ENCODE measurements at places on chromosomes 16 and 17. TPM values are rescaled to one million over a fixed set of nuclear protein-coding genes. Genes with fewer than 3 reads are reported as not detected.

The MAF gene
- 7.6 TPM for total RNA-seq

The CNOT1 gene
- total RNA-seq: 242 TPM

The GSDMA gene
- total RNA-seq: 0.26 TPM

The ARHGDIA gene
- 538 TPM for total RNA-seq

The CD79B gene
- 19.6 TPM for total RNA-seq

The CDH5 gene
- total RNA-seq: not detected

The FBXW10 gene
- total RNA-seq: not detected

The MFAP4 gene
- not detected for total RNA-seq

The CCDC154 gene
- total RNA-seq: 6.1 TPM

The DNAI2 gene
- 1.6 TPM for total RNA-seq

The RNF222 gene
- 0.31 TPM for total RNA-seq

The HP gene
- total RNA-seq: not detected

The SLC12A3 gene
- not detected for total RNA-seq

The ODAD4 gene
- 0.65 TPM for total RNA-seq

The SLC12A4 gene
- total RNA-seq: 48.7 TPM

The KRT32 gene
- total RNA-seq: not detected

The CCL7 gene
- not detected for total RNA-seq

The SNN gene
- total RNA-seq: 30.1 TPM

The TBC1D3 gene
- total RNA-seq: not detected

The ALOX15 gene
- total RNA-seq: not detected

The HSD17B1 gene
- total RNA-seq: 1.2 TPM

The ZP2 gene
- not detected for total RNA-seq

The ADAD2 gene
- total RNA-seq: not detected

The CCL2 gene
- total RNA-seq: 9.4 TPM

The CDH15 gene
- total RNA-seq: not detected

The CHST5 gene
- total RNA-seq: not detected

The TRAF7 gene
- total RNA-seq: 51.8 TPM

The FADS6 gene
- total RNA-seq: not detected

The TNK1 gene
- total RNA-seq: 6.5 TPM

The MYH13 gene
- not detected for total RNA-seq

The DNAAF1 gene
- not detected for total RNA-seq

The CACNB1 gene
- 27.2 TPM for total RNA-seq

The TBC1D3C gene
- 5.2 TPM for total RNA-seq

The JUP gene
- 12.8 TPM for total RNA-seq

The TEKT5 gene
- total RNA-seq: not detected

The ATP2A3 gene
- 297 TPM for total RNA-seq
